ENCODE measurements at places on chromosomes 3 and 15. TPM values are rescaled to one million over a fixed set of nuclear protein-coding genes. Genes with fewer than 3 reads are reported as not detected.

ANKRD34C gene
- not detected for total RNA-seq

GOLGA8R gene
- 5.1 TPM for total RNA-seq

P3H2 gene
- 61.9 TPM for total RNA-seq

ISG20 gene
- total RNA-seq: 32.0 TPM

AP3B2 gene
- total RNA-seq: 3.0 TPM

BCHE gene
- 5.8 TPM for total RNA-seq
